ENCODE measurements at places on chromosomes 12 and 14. TPM values are rescaled to one million over a fixed set of nuclear protein-coding genes. Genes with fewer than 3 reads are reported as not detected.

The DLGAP5 gene
- total RNA-seq, result 83.2 TPM

GRCh38 chr14:72172597-72172996, 240.4 kb downstream of the RGS6 start:
- no peaks in the 10 kb centered on the region for H3K27me3 ChIP-seq
- no peaks in the 10 kb centered on the region for H3K36me3 ChIP-seq
- no peak overlapping the region for H3K4me3 ChIP-seq
- H3K4me1 ChIP-seq, result no peaks in the 10 kb centered on the region
- H3K27ac ChIP-seq, result no peak overlapping the region

- no peaks in the 10 kb centered on the region for H3K36me3 ChIP-seq
- no peak overlapping the region for H3K4me3 ChIP-seq
- no peak for DNase-seq
- peaks cover 38% of the 10 kb centered on the region for H3K27me3 ChIP-seq
- H3K27ac ChIP-seq, result no peak overlapping the region
Observed at GRCh38 chr14:51209457-51209856, 30.6 kb upstream of the TMX1 start.

DNA sequence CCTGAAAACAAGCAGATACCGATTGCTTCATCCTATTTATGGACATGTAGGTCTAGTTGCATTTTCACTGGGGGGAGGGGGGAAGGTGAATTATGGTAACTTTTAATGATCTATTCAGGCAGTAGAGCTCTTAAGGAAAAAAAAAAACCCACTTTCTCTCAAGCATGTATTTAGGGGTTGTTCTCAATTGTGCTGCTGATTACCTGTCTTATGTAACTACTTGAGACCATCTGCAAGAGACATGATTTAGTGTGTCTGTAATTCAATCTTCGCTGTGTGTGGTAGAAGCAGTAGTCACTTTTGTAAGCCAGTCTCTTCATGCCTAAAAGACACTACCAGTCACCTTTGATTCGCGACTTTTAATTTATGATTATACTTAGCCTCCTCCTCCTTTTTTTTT, 8.9 kb downstream of the CALM1 start:
- peaks cover 48% of the 10 kb centered on the region for H3K4me1 ChIP-seq
- peaks cover 50% of the 10 kb centered on the region for H3K36me3 ChIP-seq
- DNase-seq, result no peak

DNA sequence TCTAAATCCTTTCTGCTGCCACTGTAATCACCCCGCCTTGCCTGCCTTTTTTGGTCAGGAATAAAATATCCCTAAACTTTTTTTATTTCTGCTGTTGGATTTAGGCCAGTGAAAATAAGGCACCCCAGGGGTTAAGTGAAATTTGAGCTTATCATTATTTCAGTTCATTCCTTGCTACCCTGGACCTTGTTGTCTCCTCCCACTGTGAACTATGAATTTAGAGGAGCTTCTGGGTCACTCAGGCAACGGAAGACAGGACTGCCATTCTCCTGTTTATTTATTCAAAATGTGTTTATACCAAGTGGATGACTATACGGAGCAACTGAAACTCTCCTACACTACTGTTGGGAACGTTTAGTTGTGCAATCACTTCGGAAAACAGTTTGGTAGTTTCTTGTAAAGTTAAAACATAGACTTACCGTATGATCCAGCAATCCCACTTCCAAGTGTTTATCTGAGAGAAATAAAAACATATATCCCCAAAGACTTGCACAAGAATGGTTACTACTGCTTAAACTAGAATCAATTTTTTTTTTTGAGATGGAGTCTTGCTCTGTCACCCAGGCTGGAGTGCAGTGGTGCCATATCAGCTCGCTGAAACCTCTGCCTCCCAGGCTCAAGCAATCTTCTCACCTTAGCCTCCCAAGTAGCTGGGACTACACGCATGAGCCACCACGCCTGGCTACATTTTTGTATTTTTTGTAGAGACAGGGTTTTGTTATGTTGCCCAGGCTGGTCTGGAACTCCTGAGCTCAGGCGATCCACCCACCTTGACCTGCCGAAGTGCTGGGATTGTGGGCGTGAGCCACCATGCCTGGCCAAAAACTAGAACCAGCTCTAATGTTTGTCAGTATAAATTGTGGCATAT, 2.3 kb upstream of the TRAFD1 start:
- H3K4me1 ChIP-seq, result peaks cover 7% of the 10 kb centered on the region
- no peaks in the 10 kb centered on the region for H3K27me3 ChIP-seq
- no peak for DNase-seq
- no peak overlapping the region for H3K27ac ChIP-seq
- H3K4me3 ChIP-seq, result no peak overlapping the region
- H3K36me3 ChIP-seq, result no peaks in the 10 kb centered on the region

All from endothelial cell of umbilical vein (primary cell).